ENCODE measurements at places on chromosomes 3 and 15.
A peak's percentile ranks its signal among the peaks of the same experiment; 100 is the strongest.

GRCh38 chr15:26083896-26084295 lies 220.8 kb upstream of the ATP10A start:
- peak; percentile 16 for DNase-seq

DNA sequence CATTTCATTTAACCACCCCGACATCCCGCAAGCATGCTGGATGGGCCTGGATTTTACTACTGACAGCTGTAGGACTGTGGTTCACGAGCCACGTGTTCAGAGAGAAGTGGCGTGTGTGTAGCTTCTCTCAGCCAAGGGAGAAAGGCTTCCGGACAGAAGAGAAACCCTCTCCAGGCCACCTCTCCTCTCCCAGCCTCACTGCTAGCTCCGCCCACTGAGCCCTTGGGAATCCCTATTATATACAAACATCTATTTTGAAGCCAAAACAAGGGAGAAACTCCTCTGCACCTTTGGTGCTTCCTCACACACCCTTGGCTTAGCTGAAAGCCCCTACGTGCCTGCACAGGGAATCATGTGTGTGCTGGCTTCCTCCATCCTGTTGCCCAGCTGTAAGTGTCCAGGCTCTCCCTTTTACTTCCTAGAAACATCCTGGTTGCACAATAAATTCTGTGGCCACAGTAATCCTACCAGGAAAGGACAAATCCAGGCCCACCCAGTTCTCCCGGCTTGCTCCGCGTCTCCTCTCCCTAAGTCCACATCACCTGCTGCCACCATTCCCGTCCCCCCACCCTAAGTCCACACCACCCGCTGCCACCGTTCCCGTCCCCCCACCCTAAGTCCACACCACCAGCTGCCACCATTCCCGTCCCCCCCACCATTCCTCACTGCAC lies 30.5 kb downstream of the PCSK6 start:
- no peak for DNase-seq

- no peak for DNase-seq
Measured at GRCh38 chr3:107428051-107428858, 51.0 kb downstream of the CCDC54 start.

- peak; percentile 62 for DNase-seq
Measured at GRCh38 chr15:34514251-34514670, 69.2 kb downstream of the GOLGA8B start.

GRCh38 chr15:82043796-82044372 lies 1.9 kb downstream of the MEX3B start:
- DNase-seq: no peak

GRCh38 chr15:77352887-77353286 lies 67.0 kb downstream of the PEAK1 start:
- no peak for DNase-seq

- DNase-seq: no peak
Measured at GRCh38 chr3:78410077-78410476, 1357.7 kb downstream of the ROBO1 start.

DNA sequence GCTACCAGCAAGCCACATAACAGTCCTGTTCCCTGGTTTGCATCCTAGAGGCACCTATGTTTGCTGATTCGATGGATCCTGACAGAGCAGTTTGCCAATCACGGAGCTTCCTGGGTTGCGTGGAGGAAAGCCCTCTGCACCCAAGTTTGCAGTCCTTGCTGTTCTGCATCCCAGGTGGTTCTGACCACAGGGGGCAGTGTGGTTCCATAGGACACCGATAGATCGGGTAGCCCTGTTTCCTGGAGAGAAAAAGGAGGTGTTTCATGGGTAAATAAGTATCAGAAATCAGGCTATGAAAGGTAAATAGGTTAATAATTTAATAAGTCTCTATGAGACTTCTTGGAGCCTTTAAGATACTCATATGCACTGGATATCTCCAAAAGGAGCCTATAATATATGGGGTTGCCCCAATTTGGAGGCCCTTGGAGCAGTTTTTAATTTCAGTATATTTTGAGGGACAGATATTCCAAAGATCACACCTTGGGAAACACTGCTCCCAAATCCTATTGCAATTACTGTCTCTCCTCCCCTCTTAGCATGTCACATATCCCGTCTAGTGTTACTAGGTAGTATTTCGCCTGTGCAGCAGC lies 194.6 kb upstream of the TPM1 start:
- peak; percentile 66 for DNase-seq

- DNase-seq: peak; percentile 9
Measured at GRCh38 chr3:19645093-19645492, 288.9 kb downstream of the EFHB start.

GRCh38 chr3:149593418-149594160 lies 64.2 kb downstream of the WWTR1 start:
- no peak for DNase-seq

- DNase-seq: no peak
Measured at GRCh38 chr15:66808181-66808824, 106.3 kb downstream of the SMAD6 start.

GRCh38 chr3:123479891-123480290 lies 31.0 kb upstream of the ADCY5 start:
- no peak for DNase-seq

- DNase-seq: peak; percentile 61
Measured at GRCh38 chr3:159829539-159830227, 159.0 kb upstream of the IL12A start.
